Stimulated activated CD4-positive, alpha-beta T cell treated with anti-CD3 and anti-CD28 coated beads, Interleukin-2, amount 100 ng/mL, for 24 hours (primary cell): ENCODE measurements at places on chromosomes 2 and 18.

DNA sequence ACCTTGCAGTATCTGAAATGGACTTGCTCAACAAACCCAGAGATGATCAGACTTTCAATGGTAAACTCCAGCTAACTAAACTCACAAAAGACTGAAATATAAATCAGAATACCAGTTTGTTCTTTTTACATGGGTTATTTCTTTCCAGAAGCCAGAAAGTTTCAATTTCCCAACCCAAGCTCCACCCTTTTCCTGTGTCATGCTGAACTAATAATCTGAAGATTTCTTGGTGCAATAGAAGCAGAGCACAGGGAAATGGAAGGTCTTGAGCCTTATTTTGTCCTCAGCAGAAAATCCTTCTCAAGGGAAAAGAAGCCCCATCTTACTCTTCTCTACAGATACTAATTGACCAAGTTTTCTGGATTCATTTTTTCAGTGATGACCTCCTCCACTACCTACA, 93.3 kb upstream of the PAPOLG start:
- DNase-seq, result no peak

DNA sequence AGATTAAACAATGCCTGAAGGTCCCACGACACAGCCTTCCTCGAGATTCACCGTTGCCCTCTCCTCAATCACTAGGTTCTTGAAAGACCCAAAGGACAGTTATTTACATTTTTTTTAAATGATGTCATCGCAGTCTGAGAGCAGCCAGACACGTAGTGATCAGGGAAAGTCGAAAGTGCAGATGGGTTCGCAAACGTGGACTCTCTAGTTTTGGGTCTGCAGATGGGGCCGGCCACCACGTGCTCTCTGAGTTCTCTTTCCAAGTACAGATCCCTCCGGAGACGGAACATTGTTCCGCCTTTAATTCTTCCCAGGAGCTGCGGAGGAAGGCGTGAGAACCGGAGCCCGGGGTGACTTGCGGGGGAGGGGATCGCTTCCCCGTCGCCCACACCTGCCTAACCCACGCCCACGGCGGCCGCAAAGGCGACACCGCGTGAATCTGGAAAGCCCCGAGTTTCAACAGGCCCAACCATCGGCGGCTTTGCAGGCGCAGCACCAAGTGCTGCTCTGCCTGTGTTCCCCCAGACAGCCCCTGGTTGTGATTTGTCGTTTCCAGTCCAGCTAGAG, 54.3 kb downstream of the PKDCC start:
- peak; percentile 84 for DNase-seq

- no peak for DNase-seq
Measured at GRCh38 chr2:220356076-220356475, 728.6 kb downstream of the SLC4A3 start.

- no peak for DNase-seq
Measured at GRCh38 chr2:213010106-213010779, 141.2 kb downstream of the IKZF2 start.

DNA sequence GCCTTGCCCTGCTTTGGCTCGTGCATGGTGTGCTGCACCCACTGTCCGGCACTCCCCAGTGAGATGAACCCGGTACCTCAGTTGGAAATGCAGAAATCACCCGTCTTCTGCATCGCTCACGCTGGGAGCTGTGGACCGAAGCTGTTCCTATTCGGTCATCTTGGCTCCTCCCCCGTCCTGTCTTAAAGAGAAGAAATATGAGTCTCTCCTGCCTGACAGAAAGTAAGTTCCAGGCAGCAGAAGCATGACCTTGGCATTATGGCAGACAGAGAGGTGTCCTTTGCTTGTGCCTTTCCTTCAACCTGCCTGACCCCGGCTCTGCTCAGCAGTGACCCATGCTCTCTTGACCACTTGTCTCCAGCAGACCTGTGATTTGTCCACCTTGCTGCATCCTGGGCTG, 62.5 kb upstream of the CYP1B1 start:
- DNase-seq, result no peak

DNA sequence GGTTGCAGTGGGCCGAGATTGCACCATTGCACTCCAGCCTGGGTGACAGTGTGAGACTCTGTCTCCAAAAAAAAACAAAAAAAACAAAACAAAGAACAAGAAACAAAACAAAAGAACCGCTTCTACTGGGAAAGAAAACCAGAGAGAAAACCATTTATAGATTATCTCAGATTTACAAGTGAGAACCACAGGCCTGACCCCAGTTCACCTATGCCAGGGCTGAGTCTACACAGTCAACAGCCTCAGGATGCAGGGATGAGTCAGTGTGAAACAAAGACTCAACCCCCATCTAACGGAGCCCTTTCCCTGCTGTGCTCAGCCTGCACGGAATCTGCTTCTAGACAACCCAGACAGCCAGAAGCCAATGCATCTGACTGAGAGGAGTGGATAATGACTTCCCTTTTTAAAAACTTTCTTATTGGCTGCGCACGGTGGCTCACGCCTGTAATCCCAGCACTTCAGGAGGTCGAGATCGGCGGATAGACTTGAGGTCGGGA, 25.5 kb upstream of the YWHAQ start:
- peak; percentile 67 for DNase-seq

GRCh38 chr2:145314119-145314633, 794.3 kb upstream of the ZEB2 start:
- no peak for DNase-seq

GRCh38 chr18:70243131-70243929, 37.8 kb upstream of the RTTN start:
- no peak for DNase-seq

- DNase-seq, result no peak
Measured at GRCh38 chr18:55517055-55517454, 70.9 kb downstream of the TCF4 start.

GRCh38 chr2:168684921-168685599, 117.4 kb upstream of the NOSTRIN start:
- no peak for DNase-seq

DNA sequence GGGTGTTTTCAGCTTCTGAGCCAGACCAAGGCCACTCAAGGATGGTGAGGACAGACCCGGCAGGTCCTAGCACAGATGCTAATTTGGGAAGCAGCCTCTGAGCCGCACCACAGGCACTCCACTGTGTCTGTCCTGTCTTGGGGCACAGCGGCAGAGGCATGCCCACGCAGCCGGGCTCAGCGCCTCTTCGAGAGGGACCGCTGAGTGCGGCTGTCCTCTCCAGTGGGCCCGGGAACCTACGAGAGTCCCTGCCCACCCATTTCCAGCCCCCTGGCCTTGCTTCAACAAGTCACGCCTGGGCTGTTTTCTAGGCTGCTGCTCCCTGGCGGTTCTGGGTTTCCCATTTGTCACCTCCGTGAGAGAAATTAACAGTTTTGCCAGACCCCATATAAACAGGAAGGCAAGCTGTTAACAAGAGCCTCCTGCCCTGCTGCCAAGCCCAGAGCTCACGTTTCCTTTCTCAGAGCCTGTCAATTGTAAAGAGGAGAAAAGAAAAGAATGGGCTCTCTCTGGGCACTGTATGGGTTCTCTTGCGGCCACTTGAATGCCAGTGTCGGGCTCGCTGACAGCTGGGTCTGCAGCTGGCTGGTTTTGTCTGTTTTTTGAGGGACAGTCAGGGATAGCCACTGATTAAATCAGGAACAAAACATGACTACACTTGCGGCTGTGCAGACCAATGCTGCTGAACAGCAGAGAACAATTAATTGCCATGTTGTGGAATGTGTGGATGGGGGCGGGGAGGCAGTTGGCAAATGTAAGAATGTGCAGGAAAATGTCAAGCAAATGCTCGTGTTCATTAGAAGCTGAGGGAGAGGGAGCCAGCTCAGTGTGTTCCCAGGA, 30.6 kb downstream of the TMEM17 start:
- DNase-seq, result no peak

DNA sequence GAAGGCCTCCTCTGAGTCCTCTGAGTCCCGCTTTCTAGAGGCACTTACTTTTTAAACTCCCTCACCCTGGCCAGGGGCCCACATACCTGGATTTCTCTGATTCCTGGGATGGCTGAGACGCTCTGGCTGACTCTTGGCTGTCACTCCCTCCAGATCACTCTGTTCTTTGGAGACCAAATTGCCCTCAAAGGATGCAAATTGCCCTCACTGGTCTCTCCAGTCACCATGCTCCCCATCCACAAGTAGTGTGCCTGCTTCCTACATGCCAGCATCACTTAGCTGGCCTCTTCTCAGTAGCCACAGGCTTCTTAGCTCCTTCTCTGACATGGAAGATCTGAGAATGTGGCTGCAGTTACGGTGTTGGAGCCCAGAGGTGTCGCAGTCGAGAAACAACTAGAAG, 41.3 kb upstream of the CCDC68 start:
- DNase-seq, result no peak

DNA sequence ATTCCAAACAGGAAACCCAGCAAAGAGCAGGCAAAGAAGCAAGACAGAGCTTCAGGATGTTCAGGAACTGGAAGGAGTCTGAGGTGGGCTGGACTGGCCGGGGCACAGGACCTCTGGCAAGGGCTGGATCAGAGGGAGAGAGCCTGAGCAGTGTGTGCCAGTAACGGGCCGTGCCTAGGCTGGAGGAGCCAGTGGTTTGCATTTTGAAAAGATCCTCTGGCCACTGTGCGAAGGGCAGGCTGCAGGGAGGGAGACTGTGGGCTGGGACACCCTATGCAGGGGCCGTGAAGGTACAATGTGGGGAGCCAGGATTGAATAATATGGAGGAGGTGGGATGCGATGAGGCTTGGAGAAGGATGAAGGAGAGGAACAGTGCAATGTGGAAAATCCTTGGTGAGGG, 6.2 kb upstream of the SDC1 start:
- DNase-seq, result no peak

DNA sequence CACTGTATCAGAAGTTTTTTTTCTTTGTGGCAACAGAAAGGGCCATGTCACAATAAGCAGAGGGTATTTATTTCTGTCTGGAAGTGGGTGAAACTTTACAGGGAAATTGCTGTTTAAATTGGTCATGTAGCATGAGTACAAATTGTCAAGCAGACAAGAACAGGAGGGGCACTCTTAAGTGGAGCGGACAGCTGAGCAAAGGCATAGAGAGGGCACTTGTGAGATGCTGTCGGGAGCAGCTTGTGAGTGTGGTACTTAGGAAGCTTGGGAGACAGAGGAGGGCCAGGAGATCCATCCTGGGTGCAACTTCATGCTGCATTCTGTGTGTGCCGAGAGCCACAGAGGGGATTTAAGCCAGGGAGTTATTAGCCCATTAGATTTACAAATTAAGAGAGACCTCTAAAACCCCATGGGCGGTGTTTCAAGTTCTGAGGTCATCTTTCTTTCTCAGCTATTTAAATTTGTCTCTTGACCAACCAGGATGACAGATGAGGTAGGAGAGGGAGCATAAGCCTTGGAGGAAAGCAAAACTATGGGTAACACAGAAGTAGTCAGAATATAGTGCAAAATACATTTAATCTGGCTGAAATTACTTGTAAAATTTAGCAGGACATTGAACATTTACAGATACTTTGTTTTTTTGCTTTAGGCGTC, 30.4 kb downstream of the INPP4A start:
- no peak for DNase-seq

DNA sequence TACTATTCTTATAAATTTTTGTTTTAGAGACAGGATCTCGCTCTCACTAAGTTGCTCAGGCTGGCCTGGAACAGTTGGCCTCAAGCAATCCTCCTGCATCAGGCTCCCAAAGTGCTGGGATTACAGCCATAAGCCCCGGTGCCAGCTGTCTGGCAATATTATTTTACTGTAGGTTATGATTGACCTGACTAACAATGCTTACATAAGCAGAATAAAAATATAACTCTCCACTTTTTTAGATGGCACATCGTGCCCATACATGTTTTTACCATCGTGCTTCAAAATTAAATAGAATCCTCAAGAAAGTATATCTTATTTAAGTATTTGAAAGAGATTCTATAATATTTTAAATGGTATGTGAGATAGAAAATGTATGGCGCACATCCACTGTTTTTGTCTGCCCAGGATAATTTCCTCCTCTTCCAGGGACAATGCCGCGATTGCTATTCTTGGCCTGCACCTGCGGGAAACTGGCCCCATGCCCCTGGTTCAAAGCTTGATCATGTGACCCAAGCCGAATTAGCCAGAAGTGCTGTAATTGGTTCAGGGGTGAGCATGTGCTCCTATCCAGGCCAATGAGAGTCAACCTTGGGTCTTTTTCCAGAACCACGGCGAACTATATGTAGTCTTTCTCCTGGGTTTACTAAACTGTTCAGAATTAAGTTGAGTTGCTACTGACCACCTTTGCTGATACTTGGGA, 38.3 kb upstream of the GREB1L start:
- no peak for DNase-seq

DNA sequence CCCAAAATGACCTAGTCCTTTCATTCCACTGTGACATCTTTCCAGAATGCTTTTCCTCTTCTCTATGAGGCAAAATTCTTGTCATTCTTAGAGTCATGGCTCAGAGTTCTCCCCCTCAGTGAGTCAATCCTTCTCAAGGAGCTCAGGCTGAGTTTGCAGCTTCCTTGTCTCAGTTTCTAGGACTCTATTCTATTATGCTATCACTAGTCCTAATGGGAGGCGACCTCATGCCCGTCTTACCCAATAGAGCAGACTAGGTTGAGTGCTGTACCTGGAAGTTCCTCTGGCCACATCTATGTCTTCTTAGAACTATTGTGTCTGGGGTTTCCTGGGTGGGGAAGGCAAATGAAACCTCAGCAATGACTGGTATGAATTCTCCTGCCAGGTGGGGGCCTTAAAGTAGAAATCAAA, 51.5 kb downstream of the HAUS1 start:
- DNase-seq, result no peak

- no peak for DNase-seq
Measured at GRCh38 chr2:11610624-11611242, 59.3 kb downstream of the NTSR2 start.

- DNase-seq, result no peak
Measured at GRCh38 chr2:3246406-3246805, 131.2 kb downstream of the EIPR1 start.

GRCh38 chr2:32358111-32358482, 1.3 kb downstream of the BIRC6 start:
- peak; percentile 19 for DNase-seq

GRCh38 chr2:56465491-56465890, 281.7 kb downstream of the CCDC85A start:
- DNase-seq, result no peak

- DNase-seq, result no peak
Measured at GRCh38 chr2:46122318-46122976, 174.8 kb upstream of the EPAS1 start.

DNA sequence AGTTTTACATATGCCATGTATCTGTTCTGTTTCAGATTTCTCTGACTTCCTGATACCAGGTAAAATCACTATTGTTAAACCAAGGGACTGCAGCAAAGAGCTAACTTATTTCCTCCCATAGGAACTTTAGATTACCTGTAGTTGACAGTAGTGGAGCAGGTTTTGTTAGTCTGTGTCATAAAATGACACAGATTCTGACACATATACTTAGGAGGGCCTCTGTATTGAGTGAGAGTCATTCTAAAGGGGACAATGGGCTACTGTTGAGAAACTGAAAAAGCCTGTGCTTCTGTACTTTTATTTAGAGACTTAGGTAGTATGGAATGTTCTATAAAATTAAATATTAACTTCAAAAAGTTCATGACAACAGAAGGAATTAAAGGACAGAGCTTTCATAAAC, 48.2 kb downstream of the KCMF1 start:
- no peak for DNase-seq

DNA sequence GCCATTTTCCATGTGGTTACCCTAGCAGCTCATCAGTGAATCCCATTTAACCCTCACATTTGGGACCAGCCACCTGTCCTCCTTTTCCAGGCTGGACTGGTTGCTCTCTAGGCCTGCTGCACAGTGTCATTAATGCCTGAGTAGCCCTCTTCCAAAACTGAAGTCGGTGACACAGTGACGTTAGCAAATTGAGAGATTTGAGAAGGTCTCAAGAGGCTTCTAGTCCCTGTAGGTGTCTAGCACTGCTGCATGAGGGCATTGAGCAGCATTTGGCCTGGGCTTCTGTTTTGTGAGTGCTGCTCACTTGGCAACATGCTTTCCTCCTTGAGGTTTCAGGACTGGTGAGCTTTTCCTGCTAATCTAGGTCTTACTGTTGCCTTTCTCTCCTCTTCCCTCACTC, 36.7 kb downstream of the PKP4 start:
- no peak for DNase-seq
